Retinal pigment epithelial cell (primary cell): ENCODE measurements at places on chromosomes 7 and 10.

DNA sequence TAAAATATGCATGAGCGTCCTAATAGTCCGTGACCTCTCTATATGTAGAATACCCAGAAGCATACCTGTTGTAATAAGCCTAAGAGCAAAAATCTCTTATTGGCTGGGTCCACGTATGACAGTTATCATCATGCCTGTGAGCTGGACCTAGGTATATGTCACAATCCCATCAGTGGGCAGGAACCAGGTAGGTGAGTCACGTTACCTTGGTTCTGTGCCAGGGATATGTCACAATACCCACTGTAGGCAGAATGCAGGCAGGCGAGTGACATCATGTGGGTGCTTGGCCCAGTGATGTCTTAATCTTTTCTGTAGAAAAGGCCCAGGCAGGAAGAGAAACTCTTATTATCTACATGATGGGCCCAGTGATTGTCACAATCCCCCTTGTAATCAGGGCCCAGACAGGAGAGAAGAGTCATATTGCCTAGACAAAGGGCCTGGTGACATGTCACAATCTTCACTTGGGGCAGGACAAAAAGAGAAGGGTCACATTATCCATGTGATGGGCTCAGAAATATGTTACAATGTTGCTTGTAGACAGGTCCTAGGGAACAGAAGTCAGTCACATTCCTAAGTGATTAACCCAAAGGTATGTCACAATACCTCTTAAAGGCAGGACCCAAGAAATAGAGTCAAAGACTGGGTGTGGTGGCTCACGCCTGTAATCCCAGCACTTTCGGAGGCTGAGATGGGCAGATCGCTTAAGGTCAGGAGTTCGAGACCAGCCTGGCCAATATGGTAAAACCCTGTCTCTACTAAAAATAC lies 12.9 kb upstream of the ZNF736 start:
- DNase-seq = no peak

GRCh38 chr10:6734286-6734685 lies 154.2 kb upstream of the PRKCQ start:
- no peak for DNase-seq

- DNase-seq = no peak
Observed at GRCh38 chr7:584122-584465, 64.4 kb upstream of the PDGFA start.

DNA sequence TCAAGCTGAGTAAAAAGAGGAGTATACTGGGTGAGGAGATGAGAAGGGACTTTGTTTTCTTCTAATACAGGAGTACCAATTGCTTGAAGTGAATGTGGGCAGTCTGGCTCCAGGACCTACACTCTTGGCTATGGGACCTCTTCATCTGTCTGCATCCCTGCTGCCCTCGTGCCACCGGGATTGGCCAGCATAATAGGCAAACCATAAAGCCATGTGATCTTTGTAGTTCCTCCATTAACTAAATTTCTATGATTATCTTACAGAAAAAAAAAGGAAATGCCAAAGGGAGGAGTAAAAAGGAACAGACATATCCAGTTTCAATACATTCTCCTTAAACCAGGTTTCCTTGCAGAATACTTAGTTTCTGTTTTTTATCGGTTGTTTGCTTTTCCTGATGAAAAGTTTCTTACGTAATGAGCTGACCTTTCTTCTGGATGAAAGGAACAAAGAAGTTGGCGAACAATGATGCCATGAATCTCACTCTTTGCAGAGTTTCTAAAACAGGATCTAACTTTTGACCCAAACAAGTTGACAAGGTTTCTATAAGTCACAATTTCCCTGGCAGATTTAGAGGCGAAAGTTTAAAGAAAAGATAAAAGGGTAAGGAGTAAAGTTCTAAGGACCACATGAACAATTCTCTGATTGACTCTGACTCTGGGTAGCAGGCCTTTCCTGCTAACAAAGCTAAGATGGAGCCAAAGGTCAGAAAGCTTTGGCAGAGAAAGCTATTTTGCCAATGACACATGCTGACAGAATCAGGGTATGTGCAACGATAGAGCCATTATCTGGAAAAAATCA lies 54.1 kb downstream of the LAMB1 start:
- peak; percentile 86 for DNase-seq

DNA sequence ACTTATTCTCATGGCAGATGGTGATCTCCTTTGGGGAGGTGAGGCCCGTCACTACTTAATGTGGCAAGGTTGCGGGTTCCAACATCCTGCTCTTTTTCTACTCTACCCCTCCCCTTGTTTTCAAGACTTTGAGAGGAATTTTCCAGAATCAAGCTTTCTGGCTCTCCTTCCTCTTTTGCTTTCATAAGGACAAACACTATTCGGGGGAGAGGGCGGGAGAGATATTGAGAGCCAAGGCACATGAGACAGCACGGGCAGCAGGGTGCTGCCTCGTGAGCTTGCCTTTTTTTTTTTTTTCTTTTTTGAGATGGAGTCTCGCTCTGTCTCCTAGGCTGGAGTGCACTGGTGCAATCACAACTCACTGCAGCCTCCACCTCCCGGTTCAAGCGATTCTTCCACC lies 6.9 kb upstream of the PFKFB3 start:
- no peak for DNase-seq

DNA sequence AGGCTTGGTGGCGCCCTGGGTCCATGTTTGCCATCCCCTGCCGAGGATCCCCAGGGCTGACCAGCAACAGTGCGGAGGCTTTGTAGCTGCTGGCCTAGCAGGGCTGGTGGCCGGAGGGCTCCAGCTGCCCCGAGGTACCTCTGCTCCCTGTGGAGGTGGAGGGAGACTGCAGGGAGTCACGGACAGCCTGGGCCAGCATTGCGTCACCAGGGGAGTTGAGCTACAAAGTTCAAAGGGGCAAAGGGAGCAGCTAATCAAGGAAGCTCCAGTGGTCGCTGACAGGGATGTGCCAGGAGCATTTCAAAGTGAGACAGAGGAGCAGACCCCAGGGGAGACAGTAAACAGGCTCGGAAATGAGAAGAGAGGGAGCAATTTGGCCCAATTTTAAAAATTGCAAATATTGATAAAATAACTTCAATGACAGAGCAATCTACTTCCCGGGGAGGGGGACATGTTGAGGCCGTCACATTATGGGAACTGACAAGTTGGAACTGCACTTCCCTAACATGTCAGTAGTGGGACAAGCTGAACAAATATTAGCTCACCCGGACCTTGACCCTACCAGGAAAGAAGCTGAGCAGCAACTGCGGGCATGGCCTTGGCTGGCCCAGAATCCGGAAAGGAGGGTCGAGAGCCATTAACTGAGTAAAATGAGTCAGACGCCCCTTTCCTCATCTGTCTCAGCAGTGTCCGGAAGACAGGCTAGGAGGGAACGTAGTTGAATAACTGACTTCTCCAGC lies 39.4 kb downstream of the BTBD16 start:
- no peak for DNase-seq

DNA sequence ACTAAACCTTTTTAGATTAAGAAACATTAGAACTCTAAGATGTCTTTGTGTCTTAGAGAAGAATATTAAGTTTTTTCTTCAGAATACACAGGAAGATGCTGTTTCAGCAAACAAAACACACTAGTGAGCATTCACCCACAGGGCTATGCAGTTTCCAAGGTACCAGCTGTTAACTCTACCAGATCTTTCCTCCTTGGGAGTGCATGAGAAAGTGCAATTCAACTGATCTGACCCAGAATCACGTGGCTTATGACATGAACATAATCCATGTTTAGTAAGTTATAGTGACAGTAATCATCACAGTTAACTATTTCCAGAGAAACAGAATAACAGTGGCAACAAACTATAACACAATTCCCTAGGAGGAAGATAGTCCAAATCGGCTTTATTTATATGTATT lies 270.7 kb downstream of the CACNA2D1 start:
- peak; percentile 56 for DNase-seq

- no peak for DNase-seq
Observed at GRCh38 chr7:142188846-142189245, 69.0 kb downstream of the PRSS58 start.

DNA sequence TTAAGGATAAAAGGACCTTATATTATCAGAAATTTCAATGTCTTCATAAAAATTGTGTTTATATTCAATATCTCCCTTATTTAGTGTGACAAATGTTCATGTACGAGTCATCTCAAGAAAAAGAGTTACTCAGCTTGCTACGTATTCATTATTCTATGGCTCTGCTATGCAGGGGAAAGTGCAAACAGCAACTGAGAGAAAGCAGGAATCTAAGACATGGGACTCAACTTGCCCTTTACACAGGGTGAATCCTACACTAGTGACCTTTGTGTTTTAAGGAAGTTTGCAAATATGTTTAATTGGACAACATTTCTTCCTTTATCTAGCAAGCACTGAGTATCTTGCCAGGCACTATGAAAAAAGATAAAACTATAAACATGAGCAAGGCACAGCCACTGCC lies 104.7 kb downstream of the NPSR1 start:
- DNase-seq = no peak

- no peak for DNase-seq
Observed at GRCh38 chr7:5443678-5444077, 20.0 kb upstream of the TNRC18 start.

GRCh38 chr7:43700059-43700501 lies 29.2 kb downstream of the COA1 start:
- DNase-seq = no peak

GRCh38 chr10:100985336-100985735 lies 2.0 kb downstream of the MRPL43 start:
- DNase-seq = no peak

DNA sequence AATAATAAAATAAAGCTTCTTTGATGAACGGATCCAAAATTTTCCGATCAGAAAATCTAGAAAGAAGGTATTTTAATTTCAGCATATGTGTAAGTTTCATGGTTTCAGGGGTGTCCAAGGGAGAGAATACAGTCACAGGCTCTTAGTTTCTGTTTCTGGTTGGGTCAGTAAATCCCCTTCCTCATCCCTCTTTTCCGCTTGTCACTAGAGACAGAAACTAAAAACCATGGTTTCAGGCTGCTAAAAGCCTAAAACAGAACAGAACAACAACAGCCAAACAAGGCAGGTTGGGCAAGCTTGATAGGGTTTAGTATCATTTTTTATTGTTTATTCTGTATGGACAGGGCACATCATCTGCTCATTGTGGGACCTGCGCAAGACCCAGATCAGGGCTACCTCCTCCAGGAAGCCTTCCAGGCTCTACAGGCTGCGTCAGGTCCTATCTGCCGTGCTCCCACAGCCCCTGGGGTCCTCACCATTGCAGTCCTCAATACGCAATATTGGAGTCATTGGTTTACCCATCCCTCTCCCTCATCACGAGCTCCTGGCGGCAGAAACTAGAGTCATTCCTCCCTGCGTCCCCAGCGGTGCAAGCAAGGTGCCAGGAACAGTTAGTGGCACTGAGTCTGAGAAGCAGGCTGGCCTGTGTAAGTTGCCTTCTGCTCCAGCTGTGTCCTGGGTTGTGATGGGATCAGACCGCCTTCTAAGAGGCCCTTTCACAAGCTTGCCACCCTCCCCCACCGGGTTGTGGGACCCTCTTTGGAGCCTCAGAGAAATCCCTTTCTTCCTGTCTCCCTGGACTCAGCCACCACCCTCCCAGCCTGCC lies 70.2 kb upstream of the CUX1 start:
- DNase-seq = no peak

- DNase-seq = no peak
Observed at GRCh38 chr10:21534604-21535493, 817 bp downstream of the MLLT10 start.

GRCh38 chr7:157523371-157523765 lies 186.6 kb downstream of the DNAJB6 start:
- no peak for DNase-seq

- no peak for DNase-seq
Observed at GRCh38 chr7:3892686-3893085, 591.6 kb downstream of the SDK1 start.

DNA sequence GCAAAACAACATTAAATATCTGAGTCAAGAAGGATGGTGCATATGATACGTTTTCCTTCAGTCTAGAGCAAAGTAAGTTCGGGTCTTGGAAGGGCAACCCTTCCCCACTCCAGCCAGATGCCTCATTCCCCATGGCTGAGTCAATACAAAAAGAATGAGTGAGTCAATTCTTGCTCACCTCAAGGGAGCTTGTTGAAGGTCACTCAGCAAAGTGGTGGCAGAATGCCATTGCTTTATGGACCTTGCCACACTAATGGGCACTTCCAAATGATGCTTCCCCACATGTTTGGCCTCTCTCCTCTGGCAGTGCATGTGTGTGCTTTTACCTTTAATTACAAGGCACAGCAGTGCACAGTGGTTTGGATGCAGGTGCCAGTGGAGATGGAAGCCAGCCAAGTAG lies 296.5 kb downstream of the SORCS3 start:
- DNase-seq = peak; percentile 68

DNA sequence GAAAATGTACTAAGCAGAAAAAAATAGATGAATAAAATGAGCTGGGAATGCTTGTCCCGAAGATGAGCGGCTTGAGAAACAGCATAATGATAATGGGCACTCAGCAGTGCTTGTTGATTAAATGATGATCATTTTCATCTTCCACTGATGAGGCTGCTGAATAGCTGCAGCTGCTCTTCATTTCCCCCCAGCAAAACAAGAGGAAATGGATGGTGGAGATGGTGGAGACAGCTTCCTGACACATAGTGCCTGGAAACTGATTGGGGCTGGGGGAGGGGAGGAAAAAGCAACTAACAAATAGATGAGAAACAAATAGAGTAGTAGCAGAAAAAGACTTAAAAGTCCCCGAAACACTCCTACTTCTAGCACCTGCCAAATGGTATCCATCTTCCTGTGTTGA lies 41.4 kb downstream of the MRC1 start:
- DNase-seq = no peak

- no peak for DNase-seq
Observed at GRCh38 chr7:48312151-48312550, 140.9 kb downstream of the ABCA13 start.

DNA sequence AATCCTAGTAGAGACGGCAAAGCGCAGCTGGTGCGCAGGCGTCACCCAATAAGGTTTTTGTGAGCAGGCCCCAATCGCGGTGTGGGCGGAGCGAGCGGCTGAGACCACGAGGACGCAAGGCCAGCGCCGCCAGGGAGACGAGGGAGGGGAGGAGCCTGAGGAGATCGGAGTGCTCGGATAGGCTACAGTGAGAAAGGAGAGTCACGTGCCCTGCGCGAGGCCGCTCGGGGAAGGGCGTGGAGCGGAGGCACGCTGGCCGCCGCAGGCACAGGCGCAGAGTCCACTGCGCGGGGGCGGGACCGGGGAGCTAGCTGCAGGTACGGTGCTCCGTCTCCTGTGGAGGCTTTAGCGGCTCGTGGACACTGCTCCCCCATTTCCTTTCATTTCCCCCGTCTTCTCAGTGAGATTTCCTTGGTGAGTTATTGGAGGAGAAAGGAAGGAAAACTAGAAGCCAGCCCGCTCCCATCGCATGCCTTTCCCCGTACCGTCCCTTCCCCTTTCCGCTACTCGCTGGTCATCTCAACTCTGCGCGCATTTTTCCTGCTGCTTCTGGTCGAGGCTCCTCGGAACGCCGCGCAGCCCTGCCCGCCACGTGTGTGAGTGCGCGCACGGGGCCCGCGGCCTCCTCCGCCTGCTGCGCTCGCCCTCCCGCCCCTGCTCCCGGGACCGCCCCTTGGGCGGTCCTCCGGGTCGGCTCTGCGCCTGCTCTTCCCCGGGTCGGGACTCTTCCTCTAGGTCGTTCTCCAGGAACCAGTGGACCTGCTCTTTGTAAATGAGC lies at the start of gene THNSL1:
THNSL1 (plus strand) TSS at position 237 of the 778 bp plus-strand sequence. CDS start 6,612 bp downstream, outside the sequence.
- DNase-seq = peak; percentile 97

GRCh38 chr10:43479275-43479674 lies 42.4 kb downstream of the ZNF487 start:
- DNase-seq = no peak

GRCh38 chr10:5888351-5888750 lies 1.3 kb downstream of the ANKRD16 start:
- DNase-seq = no peak
